Umbilical cord (tissue), 2 donors: ENCODE measurements at places on chromosomes 5 and 9.
A peak's percentile ranks its signal among the peaks of the same experiment; 100 is the strongest.

- no peak for DNase-seq
Observed at GRCh38 chr5:10279328-10279727, 28.4 kb downstream of the CMBL start.

GRCh38 chr5:95816341-95816740 lies 6.2 kb downstream of the GLRX start:
- no peak for DNase-seq

DNA sequence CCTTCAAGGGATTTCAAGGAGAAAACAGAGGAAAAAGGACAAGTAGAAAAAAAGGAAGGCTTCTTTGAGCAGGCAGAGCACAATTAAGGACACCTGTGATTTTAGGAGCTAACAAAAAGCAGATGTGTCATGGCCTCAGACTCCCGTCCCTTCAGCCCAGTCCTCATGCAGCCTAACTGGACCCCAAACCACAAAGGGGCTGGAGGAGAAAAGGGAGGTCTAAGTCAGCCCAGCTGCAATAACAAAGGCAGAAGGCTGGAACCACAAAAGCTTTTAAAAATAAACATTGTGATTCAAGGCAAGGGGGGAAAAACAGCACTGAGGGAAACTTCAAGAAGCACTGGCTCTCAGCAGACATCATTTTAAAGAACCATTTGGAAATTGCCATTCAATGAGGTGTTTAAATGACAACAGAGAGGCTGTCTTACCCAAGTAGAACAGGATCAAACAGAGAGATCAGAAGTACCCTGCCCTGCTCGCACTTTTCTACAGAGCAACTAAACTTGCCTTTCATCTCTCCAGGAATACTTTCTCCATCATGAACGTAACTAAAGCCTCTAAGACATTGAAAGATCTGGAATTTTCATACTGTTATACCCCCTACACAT lies 89.3 kb downstream of the SEMA5A start:
- no peak for DNase-seq

DNA sequence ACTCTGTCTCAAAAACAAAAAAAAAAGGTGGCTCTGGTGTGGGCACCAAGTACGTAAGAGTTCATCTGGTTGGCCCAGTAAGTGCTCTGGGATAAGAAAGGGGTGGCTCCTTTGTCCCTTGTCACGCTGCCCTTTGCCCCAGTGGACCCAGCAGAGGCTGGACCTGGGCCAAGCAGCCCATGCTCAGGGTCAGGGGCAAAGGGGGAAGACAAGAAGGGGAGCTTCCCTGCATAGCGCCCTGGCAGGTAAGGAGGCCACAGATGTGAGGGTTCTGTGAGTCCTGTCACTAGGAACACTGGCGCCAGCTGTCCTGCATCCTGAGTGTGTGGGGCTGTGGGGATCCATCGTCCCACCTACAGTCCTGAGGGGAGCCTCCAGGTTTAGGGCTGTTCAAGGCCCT lies 65.3 kb downstream of the GADD45G start:
- DNase-seq: no peak

DNA sequence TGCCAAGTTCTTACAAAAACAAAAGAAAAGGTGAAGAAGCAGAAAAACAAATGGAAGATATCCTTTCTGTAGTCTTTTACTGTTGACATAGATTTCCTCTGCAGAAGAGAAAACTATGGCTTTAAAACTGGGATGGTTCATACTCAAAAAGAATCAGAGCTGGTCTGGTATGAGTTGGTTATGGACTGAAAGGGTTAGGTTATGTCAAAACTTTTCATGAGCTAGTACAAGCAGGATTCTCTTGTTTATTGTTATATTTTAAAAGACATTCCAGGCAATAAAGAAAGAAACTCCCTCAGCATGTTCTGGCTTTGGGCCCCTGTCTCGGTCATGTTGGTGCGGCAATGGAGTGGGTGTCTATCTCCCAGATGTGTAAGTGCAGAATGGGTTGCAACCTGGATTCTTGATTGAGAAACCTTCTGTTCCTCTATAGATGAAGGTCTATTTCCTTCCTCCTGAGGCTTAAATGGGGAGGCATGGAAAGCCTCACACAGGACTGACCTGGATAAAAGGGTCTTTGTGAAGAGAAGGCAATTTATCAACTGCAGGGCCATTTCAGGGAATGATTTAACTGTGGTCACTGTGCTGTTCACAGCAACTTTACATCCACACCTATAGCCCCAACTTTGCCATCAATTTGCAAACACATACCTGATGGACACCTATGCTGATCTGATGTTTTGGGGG lies 209.6 kb upstream of the TNC start:
- DNase-seq: no peak

GRCh38 chr9:12194731-12195130 lies 498.5 kb upstream of the TYRP1 start:
- DNase-seq: no peak

GRCh38 chr5:133459474-133460160 lies 152.7 kb downstream of the FSTL4 start:
- DNase-seq: no peak

GRCh38 chr5:6574537-6575245 lies 58.2 kb downstream of the NSUN2 start:
- DNase-seq: no peak

GRCh38 chr5:147731431-147732290 lies 50.9 kb downstream of the JAKMIP2 start:
- no peak for DNase-seq

GRCh38 chr9:134157378-134157885 lies 6.9 kb downstream of the RNU6ATAC start:
- DNase-seq: no peak

DNA sequence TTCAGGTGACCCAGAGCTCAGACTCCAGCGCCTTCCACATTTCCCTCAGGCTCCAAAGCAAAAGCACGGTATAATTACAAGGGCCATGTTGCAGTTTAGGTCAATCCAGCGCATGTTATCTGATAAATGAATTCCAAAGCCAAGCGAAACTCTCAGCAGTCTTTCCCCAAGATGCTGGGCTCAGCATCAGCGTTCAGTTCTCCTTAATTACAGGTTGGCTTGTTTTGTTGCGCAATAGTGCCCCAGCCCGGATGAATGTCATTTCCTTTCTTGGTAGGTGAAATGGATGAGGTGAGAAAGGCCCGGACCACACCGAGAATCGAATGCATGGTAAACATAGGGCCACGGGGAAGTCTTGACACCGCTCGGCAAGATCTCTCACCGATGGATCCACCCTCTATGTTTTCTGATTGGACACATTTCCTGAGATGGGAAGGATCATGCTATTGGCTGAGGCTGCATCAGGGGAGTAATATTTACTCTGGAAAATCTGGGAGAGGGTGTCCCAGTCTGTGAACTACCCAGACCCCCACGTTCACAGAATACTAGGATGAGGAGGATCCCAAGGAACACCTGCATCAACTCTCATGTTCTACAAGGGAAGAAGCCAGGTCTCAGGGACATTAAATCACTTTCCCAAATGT lies 221.2 kb upstream of the ANKRD55 start:
- no peak for DNase-seq

- no peak for DNase-seq
Observed at GRCh38 chr5:306011-306805, 15.3 kb upstream of the AHRR start.

DNA sequence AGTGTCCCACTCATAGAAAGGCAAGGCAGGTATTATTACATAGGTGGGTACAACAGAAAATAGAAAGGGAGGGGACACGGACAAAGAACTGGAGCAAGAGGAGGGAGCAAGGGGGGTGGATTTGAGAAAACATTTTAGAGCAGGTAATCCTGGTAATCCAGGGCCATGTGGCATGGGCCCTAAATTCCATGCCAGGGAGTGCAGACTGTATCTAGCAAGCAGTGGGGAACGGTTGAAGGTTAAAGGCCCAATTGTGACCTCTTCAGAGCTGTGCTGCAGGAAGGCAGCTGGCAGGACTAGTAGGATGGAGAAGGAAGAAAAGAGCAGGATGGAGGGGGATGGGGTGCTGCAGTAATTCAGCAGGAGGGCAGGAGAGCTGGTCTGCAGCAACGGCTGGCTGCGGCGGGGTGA lies 75.2 kb downstream of the PDE6A start:
- DNase-seq: no peak

DNA sequence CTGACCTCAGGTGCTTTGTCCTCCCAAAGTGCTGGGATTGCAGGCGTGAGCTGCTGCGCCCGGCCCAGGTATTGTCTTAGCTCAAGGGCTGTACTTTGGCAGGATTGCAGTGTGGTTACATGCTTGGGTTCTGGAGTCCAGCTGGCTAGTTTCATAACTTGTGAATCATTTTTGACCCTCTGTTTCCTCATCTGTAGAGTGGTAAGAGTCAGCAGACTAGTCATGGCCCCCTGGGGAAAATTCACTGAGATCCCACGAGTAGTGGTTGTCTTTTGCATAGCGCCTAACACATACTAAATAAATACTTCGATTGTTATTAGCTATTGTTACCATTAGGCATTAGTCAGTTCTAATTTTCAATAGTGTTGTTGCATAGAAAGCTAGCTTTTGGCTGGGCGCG lies 14.3 kb downstream of the PTPA start:
- no peak for DNase-seq

GRCh38 chr5:145768863-145769262 lies 66.3 kb downstream of the PRELID2 start:
- DNase-seq: no peak

DNA sequence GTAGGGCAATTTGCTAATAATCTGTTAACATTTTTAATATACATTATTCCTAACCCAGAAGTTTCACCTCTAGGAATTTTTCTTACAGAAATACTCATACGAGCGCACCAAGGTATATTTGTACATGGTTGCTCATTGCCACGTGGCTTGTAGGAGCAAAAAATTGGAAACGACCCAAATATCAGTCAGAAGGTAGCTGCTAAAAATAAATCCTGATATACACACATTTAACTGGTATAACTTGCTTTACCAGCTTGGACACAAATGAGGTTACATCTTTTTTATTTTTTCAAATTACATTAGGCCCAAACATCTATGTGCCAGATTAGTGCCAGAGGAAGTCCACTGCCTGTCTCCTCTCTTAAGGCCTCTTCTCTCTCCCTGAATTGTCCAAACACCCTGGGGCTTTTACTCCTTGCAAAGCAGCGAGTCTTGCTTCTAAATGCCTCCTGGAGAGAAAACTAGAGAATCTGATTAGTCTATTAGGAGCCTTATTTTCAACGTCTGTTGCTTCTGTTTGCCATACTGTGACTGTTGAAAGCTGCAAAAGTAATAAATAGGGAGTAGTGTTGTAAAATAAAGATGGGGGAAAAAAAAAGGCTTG lies 92.0 kb upstream of the SSBP2 start:
- peak; percentile 66 for DNase-seq

DNA sequence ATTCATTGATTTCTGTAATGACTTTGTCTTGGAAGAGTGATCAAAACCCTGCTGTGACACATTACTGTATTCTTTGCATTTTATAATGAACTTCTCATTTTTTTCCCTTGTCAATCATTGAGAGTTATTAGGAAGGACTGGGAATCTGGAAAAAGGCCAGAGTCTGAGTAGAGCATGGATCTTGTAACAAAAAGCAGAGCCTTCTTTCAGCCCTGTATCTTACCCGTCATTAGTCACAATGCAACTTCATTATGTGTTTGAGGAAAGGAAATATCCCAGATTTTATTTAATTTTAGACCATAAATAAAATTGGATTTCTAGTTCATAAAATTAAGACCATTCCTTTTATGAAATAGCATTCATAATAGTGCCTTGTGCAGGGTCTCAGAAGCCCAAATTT lies 131.4 kb downstream of the ARHGEF28 start:
- DNase-seq: no peak

GRCh38 chr5:116645627-116646026 lies 71.0 kb upstream of the SEMA6A start:
- DNase-seq: no peak

GRCh38 chr9:134554373-134555093 lies 87.1 kb upstream of the COL5A1 start:
- DNase-seq: peak; percentile 78

DNA sequence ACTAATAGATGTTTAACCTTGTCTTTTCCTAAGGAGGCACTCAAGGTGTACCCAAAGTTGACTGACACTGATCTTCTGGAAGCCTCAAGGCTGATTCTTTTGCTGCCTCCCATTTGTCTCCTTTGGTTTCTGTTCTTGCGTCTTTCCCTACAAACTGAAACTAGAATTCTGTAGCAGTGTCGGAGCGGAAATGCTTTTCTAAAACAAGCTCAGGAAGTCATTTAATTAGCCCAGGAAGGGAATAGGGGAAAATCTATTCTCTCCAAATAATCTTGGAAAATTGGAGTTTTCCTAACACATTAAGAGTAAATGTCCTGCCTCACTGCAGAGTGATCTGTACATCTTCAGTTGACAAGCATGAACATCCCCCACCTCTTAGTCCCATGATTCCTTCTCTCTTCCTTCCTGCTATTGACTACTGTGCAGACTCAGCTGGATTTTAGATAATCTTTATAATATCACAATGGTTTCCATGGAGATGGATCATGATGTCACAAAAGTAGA lies 182.7 kb downstream of the NR3C1 start:
- peak; percentile 27 for DNase-seq

GRCh38 chr5:52767217-52767743 lies 20.4 kb upstream of the ITGA1 start:
- DNase-seq: no peak

DNA sequence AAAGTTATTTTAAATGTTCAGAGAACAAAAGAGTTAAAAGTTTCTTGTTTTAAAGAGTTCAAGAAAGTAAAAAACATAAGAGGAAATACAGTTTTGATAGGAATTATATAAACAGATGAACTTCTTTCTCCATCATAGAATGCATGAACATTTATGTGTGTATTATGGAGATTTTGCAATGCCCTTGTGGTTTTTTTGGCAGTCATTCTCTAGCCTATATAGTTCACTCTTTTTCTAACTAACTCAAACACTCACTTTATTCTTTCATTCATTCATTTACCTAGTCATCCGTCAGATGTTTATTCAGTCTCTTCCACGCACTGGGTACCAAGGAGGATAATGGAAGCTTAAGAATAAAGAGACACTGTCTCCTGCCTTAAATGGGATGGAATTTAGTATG lies 195.9 kb upstream of the VLDLR start:
- DNase-seq: no peak

- DNase-seq: no peak
Observed at GRCh38 chr9:10062629-10063395, 550.0 kb downstream of the PTPRD start.

DNA sequence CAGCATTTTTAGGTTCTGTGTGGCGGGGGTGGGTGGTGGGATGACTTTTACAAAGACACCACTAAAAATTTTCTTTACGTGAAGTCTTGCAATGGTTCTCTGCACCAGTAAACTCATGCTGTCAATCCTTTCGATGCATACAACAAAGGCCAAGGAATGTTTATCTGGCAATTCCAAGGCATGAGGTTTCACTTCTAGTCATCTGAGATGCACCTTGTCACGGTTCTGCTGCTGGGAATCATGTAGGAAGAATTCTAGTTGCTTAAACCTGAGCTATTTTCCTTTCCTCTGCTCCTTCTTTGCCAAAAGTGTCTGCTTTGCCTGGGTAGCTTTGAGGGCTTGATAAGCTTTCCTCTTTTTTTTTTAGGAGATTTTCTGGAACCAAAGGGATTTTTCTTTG lies 1204.5 kb upstream of the SEMA6A start:
- DNase-seq: no peak
